KBM-7 (cell line): ENCODE measurements at places on chromosomes 1 and 21.

DNA sequence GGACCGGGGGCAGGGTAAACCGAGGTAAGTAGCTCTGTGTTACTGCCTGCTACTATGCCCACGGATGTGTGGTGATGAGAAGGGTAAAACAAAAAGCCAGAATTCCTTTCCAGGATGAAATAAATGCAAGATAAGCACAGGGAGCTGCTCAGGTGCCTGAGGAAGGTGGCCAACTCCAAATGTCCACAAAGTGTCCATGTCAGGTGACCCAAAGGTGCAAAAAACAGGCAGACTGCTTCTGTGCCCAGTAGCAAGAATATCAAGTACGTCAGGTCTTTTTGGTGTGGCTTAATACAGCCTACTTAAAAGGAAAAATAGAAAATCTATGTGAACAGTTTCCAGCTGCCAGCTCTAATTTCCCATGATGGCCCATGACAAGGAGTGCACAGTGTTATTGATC is 279.3 kb downstream of the SETD4 start:
- no peak for DNase-seq

- no peak for DNase-seq
Measured at GRCh38 chr1:30991862-30992606, 73.5 kb downstream of the PUM1 start.

DNA sequence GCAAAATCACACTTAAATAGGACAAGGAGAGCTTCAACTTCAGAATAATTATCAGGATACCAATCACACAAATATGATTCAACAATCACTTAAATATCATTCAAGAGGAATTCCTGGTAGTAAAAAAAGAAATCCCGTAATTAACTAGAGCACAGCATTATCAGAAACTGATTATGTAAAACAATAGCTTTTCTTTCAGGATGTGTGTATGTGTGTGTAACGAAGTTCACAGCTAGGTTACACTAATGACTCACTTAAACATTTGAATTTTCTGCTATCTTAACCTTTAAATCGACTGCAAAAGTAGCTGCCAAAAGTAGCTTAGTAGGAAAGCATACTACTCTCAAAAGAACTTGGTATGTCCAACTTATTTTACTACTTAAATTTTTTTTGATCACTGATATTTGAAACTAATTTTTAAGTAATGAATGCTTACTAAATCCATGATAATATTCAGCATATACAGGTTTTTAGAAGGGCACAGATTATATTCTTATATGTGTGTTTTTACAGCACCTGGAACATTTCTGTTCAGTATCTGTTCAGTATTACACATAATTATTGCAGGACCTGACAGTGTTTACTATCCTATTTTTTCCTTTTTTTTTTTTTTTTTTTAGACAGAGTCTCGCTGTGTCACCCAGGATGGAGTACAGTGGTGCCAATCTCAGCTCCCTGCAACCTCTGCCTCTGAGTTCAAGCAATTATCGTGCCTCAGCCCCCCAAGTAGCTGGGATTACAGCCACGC is 4.2 kb downstream of the RERE start:
- no peak for DNase-seq

GRCh38 chr21:42393443-42393950 is 2.4 kb downstream of the TMPRSS3 start:
- no peak for DNase-seq

- DNase-seq = no peak
Measured at GRCh38 chr1:66730462-66730861, 21.8 kb upstream of the DYNLT5 start.

- no peak for DNase-seq
Measured at GRCh38 chr1:25747046-25747719, 52.8 kb upstream of the SELENON start.

- DNase-seq = no peak
Measured at GRCh38 chr1:54989968-54990810, 8.5 kb upstream of the BSND start.

DNA sequence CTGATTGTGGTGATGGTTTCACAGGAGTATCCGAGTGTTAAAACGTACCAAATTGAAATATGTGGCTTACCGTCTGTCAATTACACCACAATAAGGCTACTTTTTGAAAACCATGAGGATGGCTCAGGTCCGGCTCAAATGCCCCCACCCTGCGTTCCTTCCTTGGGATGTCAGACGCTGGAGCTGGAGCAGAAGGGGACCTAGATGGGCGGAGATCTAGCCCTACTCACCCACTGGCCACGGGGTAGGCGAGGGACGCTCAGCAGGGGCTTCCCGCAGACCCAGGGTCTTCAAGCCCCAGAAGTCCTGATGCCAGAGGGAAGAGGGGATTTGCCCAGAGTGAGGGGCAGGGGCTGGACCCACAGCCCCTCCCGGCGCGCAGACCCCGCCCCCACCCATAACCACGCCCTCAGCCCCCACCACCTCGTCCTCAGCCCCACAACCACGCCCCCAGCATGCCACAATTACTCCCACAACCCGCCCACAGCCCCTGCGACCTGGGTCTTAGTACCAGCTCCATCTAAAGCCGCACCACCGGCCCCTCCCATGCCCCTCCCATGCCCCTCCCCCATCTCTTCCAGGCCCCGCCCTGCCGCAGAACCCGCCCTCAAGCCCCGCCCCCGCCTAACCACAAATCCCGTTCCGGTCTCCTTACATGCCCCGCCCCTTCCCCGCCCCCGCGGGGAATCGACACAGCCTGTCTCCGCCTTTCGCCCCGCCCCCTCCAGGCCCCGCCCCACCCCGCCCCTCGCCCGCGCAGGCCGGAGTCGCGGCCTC is at the start of gene LRRC3:
TSS of gene LRRC3 (plus strand) at position 764 of the 777 bp plus-strand sequence. CDS start 1,135 bp downstream, outside the sequence.
- DNase-seq = peak; percentile 71

GRCh38 chr1:147745271-147745670 is 15.1 kb downstream of the GJA5 start:
- DNase-seq = no peak

DNA sequence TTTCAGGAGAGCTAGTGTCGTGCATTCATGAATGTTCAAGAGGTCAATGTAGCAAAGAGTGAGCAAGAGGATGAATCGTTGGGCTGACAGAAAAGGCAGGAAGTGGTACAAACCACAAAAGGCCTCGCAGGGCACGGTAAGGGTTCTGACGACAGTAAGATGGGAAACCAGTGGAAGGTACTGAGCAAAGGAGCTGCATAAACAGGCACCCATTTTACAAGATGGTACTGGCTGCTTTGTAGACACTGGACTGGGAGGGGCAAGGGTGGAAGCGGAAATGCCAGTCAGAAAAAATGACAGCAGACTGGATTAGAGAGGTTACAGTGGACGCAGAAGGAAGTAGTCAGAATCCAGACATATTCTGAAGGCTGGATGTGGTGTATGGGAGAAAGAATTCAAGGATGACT is 123.5 kb downstream of the PTPN14 start:
- peak; percentile 97 for DNase-seq

- DNase-seq = no peak
Measured at GRCh38 chr1:67611846-67612245, 73.2 kb upstream of the GADD45A start.

DNA sequence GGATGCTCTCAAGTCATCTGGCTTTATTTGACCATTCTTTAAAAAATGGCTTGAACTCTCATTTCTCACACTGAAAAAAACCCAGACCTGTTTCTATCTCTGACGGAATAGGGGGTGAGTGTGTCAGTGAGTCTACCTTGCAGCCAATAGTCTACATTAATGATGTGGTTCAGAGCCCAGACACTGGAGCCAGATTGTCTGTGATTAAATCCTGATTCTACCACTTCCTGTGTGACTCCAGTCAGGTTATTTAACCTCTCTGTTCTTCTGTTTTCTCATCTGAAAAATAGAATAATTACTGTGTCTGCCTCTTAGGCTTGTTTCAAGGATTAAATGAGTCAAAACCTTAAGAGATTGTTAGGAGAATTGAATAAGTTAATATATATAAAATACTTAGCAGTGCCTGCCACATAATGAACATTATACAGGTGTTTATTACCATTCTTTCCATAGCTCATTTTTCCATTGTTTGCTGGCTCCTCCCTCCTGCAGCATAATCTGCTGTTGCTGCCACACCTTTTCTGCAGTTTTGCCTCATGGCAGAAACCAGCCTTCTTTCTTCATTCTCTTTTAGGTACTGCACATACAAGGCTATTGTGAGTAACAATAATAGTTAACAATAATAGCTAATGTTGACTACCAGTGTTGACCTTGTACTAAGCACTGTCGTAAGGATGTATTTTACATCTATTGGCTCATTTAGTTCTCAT is 157.6 kb upstream of the IVNS1ABP start:
- no peak for DNase-seq

- no peak for DNase-seq
Measured at GRCh38 chr1:119594376-119594775, 53.7 kb downstream of the ZNF697 start.

DNA sequence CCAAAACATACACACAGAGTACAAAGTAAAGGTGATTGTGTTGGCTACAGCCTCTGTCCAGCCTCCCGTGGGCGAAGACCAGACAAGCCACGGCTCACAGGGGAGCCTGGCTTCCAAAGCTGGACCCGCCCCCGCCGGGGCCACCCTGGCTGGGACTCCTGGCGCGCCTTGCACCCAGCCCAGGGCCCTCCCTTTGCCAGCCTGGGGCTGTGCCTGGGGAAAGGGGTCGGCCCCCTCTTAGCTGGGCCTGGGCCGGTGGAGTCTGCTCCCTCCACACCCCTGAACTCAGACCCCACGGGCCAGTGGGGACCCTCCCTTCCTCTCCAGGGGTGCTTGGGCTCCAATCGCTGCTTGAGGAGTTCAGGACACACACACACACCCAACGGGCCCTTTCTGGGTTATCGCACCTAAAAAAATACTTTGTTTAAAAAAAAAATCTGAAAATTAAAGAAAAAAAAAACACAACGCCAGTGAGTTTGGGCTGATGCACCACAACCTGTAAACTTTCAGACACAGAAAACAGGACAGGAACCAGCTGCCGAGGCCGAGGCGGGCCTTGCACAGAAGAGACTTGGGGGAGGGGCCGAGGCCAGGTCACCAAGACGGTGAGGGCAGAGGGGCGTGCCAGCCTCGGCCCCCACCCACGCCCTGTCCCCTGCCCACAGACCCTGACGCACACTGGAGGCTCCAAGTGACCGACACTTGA is 56.3 kb downstream of the KCNAB2 start:
- DNase-seq = peak; percentile 15

- no peak for DNase-seq
Measured at GRCh38 chr1:14930247-14930965, 223.1 kb upstream of the TMEM51 start.

GRCh38 chr1:15355968-15356625 is 53.6 kb upstream of the EFHD2 start:
- DNase-seq = no peak

DNA sequence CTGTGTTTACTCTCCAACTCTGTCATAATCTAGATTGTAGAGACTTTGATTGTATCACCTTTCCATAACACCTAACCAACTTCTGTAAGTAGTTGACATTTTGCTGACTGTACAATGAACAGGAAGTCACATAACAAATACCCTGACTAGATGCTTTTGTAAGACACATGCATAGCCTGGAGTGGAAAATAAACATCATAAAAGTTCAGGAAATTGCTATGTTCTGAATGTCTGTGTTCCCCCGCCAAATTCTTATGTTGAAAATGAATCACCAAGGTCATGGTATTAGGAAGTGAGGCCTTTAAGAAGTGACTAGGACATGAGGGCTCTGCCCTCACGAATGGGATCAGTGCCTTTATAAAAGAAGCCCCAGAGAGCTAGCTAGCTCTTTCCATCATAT is 40.4 kb upstream of the ZSWIM5 start:
- DNase-seq = no peak

DNA sequence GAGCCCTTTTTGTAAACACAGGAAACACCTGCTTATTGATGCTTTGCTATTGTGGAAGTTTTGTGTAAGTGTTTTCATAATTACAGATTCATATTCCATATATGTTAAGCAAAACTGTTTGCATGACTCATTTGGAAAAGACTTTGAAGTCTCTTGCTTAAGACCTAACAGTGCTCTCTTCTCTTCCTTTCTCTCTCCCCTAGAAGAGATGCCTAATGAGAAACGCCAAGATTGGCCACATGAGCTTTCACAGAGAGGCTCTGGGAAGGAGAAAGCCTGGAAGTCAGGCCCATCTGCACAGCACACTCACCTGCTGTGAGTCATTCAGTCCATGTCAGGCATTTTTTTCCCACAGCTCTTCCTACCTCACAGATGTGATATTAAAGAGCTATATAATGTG is 101.6 kb upstream of the PALMD start:
- DNase-seq = no peak

DNA sequence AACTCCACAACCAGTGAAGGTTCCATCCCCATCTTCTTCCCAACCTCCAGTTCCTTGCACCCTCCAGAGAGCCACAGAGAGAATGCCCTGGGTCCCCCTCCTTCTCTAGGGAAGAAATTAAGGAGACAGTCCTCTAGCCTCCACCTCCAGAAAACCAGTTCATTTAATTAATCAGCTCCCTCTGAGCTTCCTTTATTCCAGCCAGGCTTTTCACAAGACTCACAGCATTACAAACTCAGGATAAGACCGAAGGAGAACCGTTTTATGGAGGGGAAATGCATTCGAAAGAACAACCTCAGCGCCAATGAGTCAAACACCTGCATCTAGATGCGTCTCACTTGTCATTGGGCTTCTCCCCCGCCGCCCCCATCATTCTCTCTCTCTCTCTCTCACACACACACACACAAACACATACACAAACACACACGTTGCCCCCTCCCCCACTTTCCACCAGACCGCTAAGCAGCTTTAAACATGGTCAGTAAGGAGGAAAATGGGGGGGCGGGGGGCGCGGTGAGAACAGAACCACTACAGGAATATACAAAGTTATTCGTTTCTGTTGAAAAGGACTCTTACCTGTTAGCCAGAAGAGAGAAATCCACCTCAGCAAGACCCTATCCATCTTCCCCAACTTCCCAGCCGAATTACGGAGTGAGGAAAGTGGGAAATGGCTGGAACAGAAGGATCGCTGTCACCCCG is 544 bp downstream of the ILDR2 start:
- peak; percentile 33 for DNase-seq

DNA sequence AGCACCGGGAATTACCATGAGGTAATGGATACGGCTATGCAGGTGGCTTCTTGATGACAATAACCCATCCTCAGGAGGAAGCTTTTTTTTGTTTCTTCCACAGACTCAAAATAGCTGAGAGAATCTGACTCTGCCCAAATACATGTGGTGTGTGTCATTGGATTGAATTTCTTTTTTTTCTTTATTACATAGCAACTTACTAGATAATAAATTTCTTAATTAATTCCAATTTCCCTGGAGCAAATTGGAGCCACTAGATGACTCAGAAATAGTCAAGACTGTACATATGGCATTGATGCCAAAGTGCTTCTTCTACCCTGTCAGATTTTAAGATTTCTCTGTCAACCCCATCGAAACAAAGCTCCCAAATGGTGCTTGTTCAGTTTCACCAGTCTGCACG is 42.7 kb downstream of the L1TD1 start:
- DNase-seq = no peak

GRCh38 chr1:65717815-65718454 is 74.8 kb upstream of the PDE4B start:
- peak; percentile 25 for DNase-seq
